Stimulated activated CD8-positive, alpha-beta memory T cell treated with anti-CD3 and anti-CD28 coated beads, Interleukin-2, amount 100 ng/mL, for 1 hour (primary cell): ENCODE measurements at places on chromosomes 7 and 10.

DNA sequence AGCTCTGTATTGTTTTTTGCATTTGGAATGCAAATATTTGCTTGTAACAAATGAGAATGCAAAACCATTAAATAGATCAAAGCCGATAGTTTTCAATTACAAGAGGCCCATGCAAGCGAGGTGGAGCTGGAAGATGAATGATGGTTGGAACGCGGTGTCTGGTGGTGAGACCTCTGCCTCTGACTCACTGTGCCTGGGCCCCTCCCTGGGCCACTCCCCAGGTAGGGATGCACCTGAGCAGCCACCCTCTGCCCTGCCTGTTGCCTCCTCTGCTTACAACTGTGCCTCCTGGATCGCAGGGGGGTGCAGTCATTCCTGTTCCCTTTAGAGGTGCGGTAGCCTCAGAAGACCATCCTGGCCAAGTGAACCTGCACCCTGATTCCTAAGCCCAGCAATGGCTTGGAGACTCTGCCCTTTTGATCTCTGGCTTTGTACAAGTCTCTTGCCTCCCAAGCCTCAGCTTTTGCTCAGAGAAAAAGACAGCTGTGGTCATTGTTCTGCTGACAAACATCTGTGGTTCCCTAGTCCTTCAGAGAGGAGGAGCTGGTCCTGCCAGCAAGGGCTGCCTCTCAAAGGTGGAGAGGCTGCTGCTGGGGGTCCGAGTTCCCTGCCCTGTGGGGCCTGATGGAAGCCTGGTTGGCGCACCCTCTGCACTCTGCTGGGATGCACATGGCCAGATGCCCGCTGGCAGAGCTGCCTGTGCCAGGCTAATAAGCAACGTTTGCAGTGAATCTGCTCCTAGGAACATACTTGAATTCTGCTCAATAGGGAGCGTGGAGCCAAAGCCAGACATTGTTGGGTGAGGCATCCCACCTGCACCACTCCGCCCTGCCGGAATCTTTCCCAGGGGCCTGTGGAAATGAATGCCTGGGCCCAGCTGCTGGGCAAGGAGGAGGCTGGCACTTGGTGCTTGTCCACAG, 126.3 kb upstream of the TCERG1L start:
- no peak for DNase-seq

DNA sequence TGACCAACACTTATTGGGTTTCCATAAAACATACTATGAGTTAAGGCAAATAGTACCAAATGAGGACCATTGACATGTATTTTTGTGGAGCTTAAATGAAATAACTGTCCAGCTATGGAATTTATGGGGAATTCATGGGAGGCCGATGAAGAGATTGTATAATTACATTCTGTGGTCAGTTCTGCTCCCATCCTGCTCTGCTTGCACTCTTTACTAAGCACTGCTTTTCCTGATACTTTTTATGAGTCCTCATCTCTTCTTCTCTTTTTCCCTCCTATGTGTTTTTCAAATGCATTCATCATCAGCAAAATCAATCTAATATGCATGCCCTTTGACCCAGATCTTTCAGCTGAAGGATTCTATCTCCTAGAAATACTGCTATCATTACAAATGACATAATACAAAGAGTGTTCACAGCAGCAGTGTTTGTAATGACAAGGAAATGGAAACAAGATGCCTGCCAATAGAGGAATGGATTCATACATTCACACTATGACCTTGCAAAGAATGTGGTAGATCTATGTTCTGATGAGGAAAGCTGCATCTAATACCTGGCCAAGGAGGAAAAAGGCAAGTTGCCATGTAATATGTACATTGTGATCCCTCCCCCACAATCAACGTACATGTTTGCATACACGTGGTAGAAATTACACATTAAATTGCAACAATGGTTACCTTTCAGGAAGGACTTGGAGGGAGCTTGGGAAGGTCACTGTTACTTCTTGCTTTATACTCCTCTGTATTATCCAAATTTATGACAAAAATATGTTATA, 73.9 kb downstream of the PCGF5 start:
- no peak for DNase-seq

GRCh38 chr10:113108194-113108835, 158.3 kb downstream of the TCF7L2 start:
- DNase-seq, result no peak

DNA sequence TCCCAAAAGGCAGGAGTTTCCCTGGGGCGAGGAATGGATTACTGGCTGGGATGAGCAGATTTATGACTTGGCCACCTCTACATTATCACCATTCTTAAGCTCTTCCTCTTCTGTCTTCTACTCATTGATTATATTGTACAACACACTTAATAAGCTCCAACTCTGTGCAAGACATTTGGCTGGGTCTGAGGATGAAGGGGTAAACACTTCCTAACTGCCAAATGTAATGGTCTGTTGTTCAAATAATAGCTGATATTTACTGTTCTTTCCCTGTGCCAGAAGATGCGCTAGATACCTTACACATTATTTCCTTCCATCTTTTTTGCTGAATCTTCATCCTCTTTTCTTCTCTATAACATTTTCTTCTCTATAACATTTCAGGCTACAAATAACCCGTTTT, 11.6 kb downstream of the OR6V1 start:
- DNase-seq, result no peak
